ENCODE measurements at places on chromosomes 1 and 21.

GRCh38 chr21:42525029-42525581, 11.5 kb downstream of the SLC37A1 start:
- no peak for DNase-seq

DNA sequence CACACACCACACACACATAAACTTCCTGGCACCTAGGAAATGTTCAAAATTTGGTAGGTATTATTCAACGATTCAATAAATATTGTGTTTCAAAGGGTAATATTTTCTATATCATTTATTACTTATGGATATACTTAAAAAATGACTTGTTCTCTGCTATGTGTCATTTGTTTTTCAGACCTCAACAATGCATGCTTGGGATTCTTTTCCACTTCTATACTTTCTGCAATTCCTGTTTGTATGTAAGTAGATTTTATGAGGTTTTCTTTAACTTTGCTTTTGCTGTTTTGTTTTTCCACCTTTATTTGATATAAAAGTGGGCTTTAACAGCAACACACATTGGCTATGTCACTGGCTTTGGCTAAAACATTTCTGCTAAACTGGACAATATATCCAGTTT, 3.5 kb downstream of the CEP170 start:
- DNase-seq = no peak

DNA sequence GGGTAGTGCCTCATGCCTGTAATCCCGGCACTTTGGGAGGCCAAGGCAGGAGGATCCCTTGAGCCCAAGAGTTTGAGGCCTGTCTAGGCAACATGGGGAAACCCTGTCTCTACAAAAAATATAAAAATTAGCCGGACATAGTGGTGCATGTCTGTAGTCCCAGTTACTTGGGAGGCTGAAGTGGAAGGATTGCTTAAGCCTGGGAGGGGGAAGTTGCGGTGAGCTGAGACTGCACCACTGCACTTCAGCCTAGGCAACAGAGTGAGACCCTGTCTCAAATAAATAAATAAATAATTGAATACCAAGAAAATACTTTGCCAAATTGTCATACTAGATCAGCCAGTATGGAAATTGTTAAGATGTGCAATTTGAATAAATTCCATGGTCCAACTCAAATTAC, 5.9 kb upstream of the RBBP5 start:
- no peak for DNase-seq

GRCh38 chr21:32112195-32112594, 166.7 kb downstream of the MIS18A start:
- no peak for DNase-seq

GRCh38 chr1:221994274-221994698, 252.4 kb upstream of the DUSP10 start:
- no peak for DNase-seq

GRCh38 chr1:156006666-156007376, 13.9 kb downstream of the SSR2 start:
- DNase-seq = no peak

GRCh38 chr1:178886551-178886950, 15.7 kb upstream of the ANGPTL1 start:
- DNase-seq = no peak

GRCh38 chr1:199508653-199509052, 518.9 kb upstream of the NR5A2 start:
- DNase-seq = no peak

DNA sequence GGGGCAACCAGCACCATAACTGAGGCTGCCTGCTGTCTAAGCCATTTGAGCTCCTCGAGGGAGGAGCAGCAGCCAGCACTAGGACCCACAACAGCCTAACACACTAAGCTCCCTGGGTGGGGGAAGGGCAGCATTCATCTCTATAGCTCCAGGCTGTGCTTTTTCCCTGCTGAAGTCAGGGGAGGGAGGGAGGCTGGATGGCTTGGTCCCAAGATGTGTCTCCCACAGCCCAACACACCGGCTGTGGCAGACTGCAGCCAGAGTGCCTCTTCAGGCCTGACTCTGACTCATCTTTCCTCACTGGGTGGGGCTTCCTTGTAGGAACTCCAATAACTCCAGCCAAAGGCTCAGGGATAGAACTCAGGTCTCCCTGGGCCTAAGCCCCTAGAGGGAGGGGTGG, 296.3 kb downstream of the PRDM2 start:
- DNase-seq = no peak

DNA sequence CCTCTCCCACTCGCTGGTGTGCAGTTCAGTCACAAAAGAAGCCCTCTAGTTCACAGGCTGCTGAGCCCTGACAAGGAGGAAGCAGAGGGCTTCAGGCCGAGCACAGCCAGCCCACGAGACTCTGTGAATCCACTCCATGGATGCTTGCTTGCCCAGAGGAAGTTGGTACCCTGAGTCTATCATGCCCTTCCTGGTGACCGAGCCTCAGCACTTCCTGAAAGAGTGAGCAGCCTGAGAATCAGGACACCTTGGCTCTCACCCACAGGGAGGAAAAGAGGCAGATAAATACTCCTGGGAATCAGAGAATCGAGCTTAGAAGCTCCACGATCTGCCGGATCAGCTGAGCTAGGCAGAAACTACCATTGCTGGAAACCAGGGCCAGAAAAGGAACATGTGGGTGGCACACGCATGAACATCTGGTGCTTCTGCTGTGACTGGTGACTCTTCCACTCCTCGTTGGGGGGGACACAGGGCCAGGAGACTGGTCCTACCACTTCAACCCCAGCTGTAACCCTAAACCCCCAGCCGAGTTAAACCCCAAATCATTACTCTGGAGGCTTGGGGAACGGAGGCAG, 376.3 kb upstream of the CAMK1G start:
- no peak for DNase-seq
